ENCODE measurements at places on chromosomes 3 and 15. TPM values are rescaled to one million over a fixed set of nuclear protein-coding genes. Genes with fewer than 3 reads are reported as not detected.

The C2CD4A gene
- total RNA-seq: not detected

The XRN1 gene
- total RNA-seq: 62.2 TPM

The SAMD7 gene
- total RNA-seq: not detected

The CPN2 gene
- total RNA-seq: not detected

The HEXA gene
- 75.7 TPM for total RNA-seq

The SLC2A2 gene
- total RNA-seq: not detected

The HGD gene
- not detected for total RNA-seq

The FBXL22 gene
- not detected for total RNA-seq

The C3orf70 gene
- not detected for total RNA-seq

The CTXND1 gene
- total RNA-seq: not detected

The KAT2B gene
- total RNA-seq: 37.7 TPM

The PTH1R gene
- total RNA-seq: not detected

The PRTG gene
- not detected for total RNA-seq

GRCh38 chr3:30664884-30665283, 58.5 kb downstream of the TGFBR2 start:
- DNase-seq: no peak

GRCh38 chr3:135495891-135496290, 469.6 kb upstream of the PPP2R3A start:
- DNase-seq: no peak

DNA sequence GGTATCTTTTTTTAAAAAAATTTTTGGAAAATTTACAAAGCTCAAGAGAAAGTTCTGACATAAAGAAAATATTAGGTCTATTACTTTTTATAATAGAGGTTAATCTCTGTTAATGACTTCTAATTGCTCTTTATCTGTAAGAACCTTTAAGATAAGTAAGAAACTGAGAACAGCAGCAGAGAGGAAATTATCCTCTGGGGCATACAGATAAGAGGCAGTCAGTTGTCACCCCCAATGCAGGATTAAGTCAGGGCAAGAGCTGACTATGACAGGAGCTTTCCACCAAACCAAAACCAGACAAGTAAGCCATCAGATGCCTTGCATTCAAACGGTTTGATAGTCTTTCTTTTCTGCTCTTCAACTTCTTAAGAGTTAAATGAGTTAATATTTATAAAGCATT, 149.0 kb downstream of the GSK3B start:
- no peak for DNase-seq

- no peak for DNase-seq
Measured at GRCh38 chr3:184075901-184076300, 21.0 kb upstream of the HTR3E start.

GRCh38 chr3:67201026-67201425, 202.9 kb downstream of the KBTBD8 start:
- no peak for DNase-seq

- no peak for DNase-seq
Measured at GRCh38 chr3:171748064-171748924, 62.0 kb downstream of the PLD1 start.

- DNase-seq: no peak
Measured at GRCh38 chr15:81097116-81097889, 36.8 kb upstream of the CFAP161 start.

DNA sequence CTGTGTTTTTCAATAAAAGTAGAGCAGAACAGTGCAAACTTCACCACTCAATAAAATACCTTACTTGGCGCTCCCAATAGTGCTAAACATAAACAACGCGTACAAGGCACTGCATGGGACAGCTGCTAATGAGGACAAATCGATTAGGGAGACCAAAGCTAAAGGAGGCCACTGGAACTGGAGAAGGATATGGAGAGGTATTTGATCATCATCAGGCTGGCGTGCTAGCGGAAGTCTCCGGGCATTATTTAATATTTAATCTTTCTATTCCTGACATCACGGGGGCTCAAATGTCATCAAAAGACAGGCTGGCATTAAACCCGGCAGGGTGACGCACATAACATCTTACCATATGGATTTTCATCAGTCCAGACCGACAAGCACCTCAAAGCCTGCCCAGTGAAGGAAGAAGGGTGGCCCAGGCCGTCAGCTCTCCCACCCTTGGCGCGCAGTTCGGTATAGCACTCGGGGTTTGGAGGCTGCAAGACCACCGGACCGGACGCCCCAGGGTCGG, 604 bp downstream of the CCPG1 start:
- DNase-seq: peak; percentile 79

GRCh38 chr15:70556779-70557178, 206.6 kb downstream of the UACA start:
- DNase-seq: no peak

GRCh38 chr3:52529376-52530333, 4.0 kb downstream of the NT5DC2 start:
- no peak for DNase-seq

- DNase-seq: no peak
Measured at GRCh38 chr3:176009256-176009655, 1150.1 kb downstream of the NAALADL2 start.

DNA sequence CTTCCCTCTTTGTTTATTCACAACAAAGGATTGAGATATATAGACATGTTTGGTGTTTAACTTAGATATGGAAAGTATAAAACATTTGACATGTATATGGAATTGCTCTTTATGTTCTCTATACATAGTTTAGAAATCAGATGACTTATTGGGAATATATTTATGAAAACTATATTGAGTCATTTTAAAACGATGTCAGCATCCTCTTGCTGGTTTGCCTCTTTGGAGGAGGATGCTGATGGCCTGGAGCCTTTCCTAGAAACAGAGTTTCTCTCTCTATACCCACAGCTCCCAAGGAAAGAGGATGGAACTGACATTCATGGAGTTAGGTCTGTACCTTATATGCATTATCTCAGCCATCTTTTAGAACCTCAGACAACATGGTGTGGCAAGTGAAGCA, 40.3 kb downstream of the ZBTB38 start:
- DNase-seq: no peak

DNA sequence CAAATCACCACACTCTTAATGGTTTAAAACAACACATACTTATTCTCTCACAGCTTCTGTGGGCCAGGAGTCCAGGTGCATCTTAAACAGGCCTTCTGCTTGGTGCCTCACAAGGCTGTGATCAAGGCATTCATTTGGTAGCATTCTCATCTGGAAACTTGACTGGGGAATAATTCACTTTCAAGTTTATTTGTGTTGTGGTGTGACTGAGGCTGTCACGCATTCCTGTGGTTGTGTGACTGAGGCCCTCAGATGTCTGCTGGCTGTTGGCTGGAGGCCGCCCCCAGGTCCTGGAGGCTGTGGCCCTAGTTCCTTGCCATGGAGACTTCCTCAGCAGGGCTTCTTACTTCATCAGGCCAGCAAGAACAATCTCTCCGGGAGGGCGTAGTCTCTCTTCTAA, 16.9 kb upstream of the FAM3D start:
- no peak for DNase-seq

DNA sequence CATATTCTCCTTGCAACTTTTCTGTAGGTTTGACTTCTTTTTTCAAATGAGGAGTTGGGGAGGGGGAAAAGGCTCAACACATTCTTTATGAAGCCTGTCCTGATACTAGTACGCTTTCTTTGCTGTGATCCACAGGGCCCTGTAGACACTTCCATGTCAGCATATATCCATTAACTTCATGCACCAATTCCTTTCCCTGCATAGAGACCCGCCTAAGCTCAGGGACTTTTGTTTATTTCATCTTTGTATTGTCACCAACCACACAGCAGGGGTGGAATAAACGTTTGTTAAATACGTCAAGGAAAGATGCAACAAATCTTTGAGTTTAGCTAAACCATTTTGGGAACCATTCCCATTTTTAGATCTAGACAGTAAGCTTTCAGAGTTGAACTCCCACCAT, 43.0 kb upstream of the GK5 start:
- no peak for DNase-seq

GRCh38 chr3:72299321-72299802, 514.4 kb upstream of the PROK2 start:
- DNase-seq: no peak

DNA sequence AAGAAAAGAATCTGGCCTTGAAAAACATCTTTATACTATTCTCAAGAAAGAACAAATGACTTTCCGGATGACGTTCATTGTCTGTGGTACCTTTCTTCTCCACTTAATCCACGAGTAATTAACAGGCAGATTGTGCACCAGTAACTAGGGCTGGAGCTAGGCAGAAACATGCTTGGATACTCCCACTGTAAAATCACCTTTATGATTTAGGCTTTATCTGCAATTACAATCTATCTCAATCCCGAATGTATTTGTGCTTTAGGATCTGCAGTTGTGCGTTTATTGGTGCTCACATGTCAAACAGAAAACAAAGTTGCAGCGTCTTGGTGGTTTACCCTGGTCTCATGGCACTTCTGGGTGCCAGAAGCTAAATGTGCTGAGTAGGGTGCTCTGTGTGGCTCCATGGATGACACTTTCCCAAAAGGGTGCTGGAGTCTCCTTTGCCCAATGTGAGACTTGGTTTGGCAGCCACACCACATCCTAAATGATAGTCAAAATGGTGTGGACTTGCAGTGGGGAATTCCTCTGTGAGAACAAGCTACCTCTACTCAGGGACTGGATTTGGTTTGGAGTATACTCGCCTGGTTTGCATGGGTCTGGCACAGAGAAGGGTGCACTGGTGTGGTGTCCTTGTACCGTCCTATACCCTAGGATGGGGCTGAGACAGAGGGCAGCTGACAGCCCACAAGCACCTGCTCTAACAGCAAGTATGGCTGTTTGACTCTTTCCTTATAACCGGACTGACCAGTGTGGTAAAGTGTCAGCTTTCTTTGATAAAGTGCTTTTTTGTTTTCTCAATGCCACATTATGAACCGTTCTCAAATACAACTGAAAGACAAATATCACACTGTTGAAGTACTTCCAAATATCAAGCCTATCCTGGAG, 7.7 kb downstream of the SERP1 start:
- DNase-seq: no peak
